NCI-H82 (cell line): ENCODE measurements at places on chromosomes 1 and 21.

- no peak for DNase-seq
These were observed 29.3 kb upstream of the ZBTB21 start for GRCh38 chr21:42039470-42039901.

- DNase-seq: no peak
These were observed 69.0 kb downstream of the HHAT start for GRCh38 chr1:210397681-210398080.

DNA sequence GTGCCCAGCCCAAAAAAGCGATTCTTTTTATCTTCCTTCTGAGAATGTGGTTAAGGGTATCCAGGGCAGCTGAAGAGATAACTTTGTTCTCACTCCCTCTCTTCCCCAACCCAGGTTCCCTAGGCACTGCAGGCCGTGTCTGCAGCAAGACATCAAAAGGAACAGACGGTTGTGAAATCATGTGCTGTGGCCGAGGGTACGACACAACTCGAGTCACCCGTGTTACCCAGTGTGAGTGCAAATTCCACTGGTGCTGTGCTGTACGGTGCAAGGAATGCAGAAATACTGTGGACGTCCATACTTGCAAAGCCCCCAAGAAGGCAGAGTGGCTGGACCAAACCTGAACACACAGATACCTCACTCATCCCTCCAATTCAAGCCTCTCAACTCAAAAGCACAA is 11.4 kb downstream of the WNT2B start:
- DNase-seq: no peak

DNA sequence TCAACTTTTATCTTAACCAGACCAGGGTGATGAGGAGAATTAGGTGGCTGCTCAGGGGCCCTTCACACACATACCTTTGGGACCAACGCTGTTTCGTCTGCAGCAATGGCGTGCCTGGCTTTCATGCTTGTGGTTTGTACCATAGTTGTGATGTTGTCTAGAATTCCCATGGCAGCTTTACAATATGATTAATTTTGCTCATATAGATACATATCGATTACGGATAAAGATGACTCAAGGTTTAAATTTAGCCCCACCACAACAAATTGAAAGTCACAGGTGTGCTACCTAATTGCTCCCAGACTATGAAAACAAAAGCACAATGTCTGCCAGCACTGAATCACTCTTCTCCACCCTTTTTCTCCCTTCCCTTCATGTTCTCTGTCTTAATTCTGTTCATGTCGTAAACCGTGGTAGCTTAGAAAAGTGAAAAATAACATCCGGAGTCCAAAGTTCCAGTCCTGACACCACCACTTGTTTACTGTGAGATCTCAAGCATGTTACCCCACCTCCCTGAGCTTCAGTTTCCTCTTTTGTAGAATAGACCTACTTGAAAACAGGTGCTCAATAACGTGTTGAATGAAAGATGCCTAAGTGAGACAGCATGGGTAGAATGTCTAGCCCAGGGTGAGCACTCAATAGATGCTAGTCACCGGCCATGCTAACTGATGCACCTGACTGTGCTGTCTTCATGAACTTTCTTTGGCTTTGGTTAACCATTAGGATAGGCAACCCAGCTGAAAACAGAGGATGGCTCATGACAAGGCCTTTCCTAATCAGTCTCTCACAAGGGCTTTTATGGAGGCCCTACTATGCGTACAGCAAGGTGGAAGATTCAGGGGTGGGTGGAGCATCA is 22.1 kb upstream of the JUN start:
- DNase-seq: no peak

GRCh38 chr1:220255204-220255603 is 17.0 kb downstream of the RAB3GAP2 start:
- no peak for DNase-seq

- DNase-seq: no peak
These were observed 88.1 kb upstream of the ATP1A1 start for GRCh38 chr1:116284819-116285390.

DNA sequence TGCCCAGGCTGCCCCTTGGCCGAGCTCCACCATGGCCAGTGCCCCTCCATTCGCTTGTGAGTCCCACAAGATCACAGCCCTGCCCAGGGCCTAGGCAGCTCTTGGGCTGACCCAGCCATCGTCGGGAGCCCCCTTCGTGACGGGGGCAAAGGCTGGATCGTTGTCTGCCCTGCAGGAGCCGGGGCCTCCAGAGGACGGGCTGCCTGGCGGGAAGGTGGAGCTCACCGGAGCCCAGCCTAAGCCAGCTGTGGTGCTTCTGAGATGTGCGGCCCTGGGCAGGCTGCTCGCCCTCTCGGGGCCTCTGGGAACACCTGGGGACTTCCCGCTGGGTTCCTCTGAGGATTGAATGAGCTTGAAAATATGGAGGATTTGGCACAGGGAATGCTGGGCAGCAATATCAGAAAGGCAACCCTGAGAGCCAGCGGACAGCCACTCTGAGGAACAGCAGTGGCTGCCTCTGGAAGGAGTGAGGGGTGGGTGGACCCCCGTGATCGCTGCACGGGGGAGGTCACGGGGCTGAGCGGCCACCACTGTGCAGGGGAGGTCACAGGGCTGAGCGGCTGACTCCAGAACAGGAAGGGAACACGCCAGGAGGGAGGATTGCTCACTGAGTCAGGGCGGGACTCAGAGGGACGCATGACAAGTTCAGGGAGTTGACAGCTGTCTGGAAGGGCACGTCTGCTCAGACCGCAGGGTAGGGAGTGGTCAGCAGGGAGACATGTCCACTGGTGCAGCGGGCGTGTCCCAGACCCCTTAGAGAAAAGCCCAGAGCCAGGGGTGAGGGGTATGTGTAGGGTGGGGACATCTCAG is 19.3 kb downstream of the TP73 start:
- no peak for DNase-seq

GRCh38 chr1:20237646-20238045 is 51.3 kb upstream of the PLA2G2C start:
- no peak for DNase-seq
